ENCODE measurements at places on chromosomes 2 and 18.
A peak's percentile ranks its signal among the peaks of the same experiment; 100 is the strongest.

GRCh38 chr2:40357667-40358066, 94.2 kb downstream of the SLC8A1 start:
- DNase-seq = peak; percentile 50

- no peak for DNase-seq
Observed at GRCh38 chr18:24736662-24737330, 276.4 kb downstream of the HRH4 start.

DNA sequence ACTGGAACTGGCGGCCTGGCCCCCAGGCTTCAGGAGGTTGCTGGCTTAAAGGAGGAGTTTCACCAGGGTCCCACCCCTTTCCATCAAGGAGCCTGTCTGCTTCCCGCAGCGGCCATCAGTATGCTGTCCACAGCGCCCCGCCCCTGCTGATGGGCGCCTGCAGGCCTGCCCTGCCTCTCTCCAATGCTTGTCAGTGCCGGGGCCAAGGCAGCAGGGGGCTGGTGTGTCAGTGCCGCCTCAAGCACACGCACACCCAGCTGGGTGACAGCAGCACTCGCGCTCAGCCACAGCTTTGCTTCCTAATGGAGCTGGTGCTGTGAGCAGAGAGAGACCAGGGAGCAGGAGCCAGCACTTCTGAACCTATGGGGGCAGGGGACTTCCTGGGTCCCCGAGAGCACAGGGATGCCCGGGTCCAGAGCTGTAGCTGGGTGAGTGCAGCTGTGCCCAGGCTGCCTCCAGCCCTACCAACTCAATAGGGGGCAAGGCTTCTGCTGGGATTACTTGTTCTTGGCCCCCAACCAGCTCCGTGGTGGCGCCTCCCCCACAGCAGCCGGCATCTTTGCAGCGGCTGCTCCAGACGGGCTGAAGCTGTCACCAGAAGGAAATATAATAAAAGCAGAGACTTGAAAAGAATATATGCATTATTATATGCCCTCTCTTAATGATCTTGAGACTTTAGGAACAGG, 377.2 kb upstream of the LRATD1 start:
- DNase-seq = no peak

GRCh38 chr2:65130664-65131175, 814 bp upstream of the RAB1A start:
- DNase-seq = no peak

DNA sequence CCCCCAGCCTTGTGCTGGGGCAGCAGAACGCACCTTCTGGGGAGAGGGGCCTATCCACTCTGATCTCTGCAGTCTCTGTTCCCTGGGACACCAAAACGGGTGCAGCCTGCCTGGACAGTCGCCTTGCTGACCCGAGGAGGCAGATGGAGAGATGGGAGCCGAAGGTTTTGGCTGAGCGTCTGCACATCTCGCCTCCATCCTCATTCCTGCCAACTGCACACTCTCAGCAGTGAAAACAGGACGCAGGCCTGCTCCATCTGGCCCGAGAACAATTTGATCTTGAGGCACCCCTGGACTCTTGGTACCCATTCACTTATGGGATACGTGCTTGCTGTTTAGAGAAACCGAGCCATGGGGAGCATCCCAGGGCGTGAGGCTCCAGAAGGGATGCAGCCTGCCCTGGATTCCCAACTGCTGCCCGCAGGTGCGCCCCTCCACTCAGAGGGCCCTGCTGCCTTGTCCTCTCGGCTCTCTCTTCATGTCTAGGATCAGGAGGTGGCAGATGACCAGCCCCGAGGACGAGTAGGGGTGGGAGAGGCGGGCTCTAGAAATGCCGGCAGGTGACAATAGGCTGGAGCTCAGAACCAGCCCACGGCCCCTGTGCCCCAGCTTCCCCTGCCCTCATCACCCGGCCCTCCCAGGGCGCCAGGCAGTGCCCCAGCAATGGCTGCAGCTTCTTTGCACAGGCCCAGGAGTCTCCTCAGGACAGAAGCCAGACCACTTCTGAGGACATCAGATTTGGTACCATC, 9.1 kb upstream of the SEMA4C start:
- no peak for DNase-seq

DNA sequence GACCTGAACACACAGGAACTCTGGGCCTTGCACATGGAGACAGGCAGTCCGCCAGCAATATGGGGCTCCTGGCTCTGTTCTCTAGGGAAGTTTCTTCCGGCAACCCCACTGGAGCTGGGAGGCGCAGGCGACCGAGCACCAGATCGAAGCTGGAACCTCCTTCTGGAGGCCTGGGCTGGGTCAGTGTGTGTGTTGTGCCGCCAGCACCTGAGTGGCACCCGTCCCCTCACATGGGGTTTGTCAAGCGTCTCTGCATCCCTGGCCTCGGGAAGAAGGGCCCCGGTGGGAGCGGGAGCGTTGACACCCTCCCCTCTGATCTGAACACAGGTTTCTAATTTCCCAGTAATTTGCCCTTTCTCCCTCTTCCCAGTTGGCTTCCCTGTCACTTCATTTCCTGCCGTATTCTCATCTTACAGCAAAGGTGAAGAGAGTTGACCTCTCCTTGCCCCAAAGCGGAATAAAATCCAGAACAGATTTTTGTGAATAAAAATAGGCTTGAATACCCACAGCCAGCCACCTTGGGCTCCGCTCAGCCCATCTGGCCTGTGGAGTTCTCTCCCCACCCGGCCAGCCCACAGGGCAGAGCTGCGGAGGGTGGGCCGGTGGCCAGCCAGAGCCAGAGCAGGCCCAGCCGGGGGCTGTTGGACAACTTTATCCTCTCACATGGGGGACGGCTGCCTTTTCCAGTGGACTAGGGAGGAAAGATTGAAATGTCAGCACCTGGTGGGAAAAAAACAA, 85.9 kb downstream of the APOB start:
- no peak for DNase-seq

- DNase-seq = no peak
Observed at GRCh38 chr2:212816267-212816666, 277.7 kb upstream of the ERBB4 start.

GRCh38 chr2:70570041-70570661, 16.5 kb upstream of the TGFA start:
- no peak for DNase-seq

DNA sequence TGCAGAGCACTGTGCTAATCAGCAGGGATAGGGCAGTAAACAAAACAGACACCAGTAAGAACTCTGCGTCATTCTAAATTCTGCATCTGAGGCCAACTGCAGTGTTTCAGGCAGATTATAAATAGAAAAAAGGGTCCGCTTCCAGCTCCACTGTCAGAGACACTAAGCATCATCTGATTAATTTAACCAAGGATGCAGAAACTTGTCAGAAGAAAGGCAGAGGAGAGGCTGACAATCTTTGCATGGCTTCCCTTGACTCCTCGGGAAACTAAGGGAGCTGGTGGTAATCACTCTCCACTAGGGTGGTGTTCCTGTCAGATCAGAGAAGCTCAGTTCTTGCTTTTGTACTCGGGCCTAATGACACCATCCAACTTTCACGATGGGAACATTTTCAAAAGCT, 123.5 kb downstream of the DNAH6 start:
- DNase-seq = no peak

GRCh38 chr2:237547841-237548416, 18.4 kb upstream of the PRLH start:
- DNase-seq = no peak

- peak; percentile 94 for DNase-seq
Observed at GRCh38 chr18:21115519-21116411, 4.2 kb upstream of the ROCK1 start.

- no peak for DNase-seq
Observed at GRCh38 chr18:23094411-23095190, 40.7 kb upstream of the CABLES1 start.

Measured in AG10803 (cell line).